BE2C (cell line): ENCODE measurements at places on chromosomes 7 and 10.

- DNase-seq: no peak
Measured at GRCh38 chr10:100729862-100730724, 15.3 kb upstream of the PAX2 start.

- DNase-seq: no peak
Measured at GRCh38 chr7:44046321-44047061, 2.0 kb downstream of the DBNL start.

DNA sequence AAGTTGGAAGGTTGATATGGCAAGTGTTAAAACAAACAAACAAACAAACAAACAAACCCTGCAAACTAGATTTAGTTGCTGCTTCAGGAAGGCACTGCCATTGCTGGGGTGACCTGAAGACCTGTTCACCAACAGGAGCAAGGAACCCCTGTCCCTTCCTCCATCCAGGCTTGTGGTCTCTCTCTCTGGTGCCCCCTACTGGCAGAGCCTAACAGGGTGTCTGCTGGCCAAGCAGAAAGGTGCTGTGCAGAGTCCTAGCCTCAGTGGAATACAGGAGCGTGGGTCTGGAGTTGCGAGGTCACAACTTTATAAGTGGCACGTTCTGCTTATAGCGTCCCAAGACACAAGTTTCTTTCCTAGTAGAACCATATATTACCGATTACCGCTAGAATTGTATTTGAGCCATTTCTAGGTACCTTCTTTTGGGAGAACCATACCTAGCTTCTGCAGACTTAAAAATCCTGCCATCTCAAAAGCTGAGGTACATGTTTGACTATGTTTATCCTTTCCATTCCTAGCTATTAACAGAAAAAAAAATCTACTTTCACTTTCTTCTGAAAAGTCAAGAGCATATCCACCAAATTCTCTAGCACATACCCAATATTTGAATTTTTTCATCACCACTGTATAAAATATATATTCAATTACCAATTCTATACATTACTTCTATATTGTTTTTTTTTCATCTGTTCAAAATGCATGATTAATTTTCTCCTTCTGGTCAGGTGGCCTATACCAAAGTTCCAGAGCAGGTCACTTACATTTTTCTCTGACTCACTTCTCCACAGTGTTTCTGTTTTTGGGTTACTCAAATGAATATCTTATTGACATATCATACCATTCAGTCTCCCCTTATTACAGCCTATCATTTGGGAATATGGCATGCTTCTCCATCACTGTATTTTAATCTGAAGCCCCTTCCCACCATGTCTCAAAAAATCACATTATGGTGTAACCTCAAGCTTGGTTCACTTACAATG is 29.1 kb upstream of the CALD1 start:
- DNase-seq: peak; percentile 64

- no peak for DNase-seq
Measured at GRCh38 chr7:106588422-106589197, 72.3 kb downstream of the CCDC71L start.

- no peak for DNase-seq
Measured at GRCh38 chr7:158282461-158283001, 305.1 kb downstream of the PTPRN2 start.

DNA sequence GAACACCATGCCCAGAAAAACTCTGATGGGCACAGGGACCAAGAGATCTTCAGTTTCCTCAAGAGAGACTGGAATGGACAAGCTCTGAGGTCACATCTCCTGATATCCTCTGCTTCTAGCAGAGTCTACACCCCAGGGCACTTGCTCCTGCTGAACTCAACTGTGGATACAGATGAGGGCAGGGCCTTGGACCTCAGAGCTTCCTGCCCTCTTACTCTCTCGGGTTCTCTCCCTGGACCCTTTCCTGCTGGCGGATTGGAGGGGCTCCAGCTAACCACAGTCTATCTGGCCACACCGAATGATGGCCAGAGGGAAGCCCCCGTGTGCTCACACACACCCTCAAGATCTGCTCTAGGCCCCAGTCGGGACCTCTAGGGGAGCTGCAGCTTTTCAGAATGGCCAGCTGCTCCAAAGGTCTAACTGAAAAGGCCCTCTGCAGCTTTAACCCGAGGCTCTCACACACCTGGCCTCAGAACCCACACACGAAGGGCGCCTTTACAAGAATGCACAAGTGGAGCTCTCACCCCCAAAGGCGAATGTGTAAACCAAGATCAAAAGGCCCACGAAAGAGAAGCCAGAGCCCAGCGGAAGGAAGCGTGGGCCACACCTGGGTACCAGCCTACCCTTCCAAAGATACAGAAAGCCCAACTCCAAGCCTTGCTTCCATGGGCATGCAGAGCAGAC is 65.5 kb downstream of the FAM53B start:
- DNase-seq: no peak

GRCh38 chr7:82359426-82359825 is 84.2 kb downstream of the CACNA2D1 start:
- DNase-seq: no peak

GRCh38 chr10:99944860-99945259 is 64.9 kb downstream of the DNMBP start:
- no peak for DNase-seq

- no peak for DNase-seq
Measured at GRCh38 chr7:76286842-76287403, 15.6 kb upstream of the HSPB1 start.
